ENCODE measurements at places on chromosomes 6 and 20. TPM values are rescaled to one million over a fixed set of nuclear protein-coding genes. Genes with fewer than 3 reads are reported as not detected.

TP53TG5 gene
- not detected for total RNA-seq

GRCh38 chr6:16802071-16802470, 40.8 kb upstream of the ATXN1 start:
- H3K4me3 ChIP-seq = no peak overlapping the region
- no peak for DNase-seq
- H3K27ac ChIP-seq = no peak overlapping the region
- H3K36me3 ChIP-seq = no peaks in the 10 kb centered on the region
- H3K4me1 ChIP-seq = no peaks in the 10 kb centered on the region

RIN2 gene
- 107 TPM for total RNA-seq

PANK2 gene
- 58.7 TPM for total RNA-seq

MYH7B gene
- 11.5 TPM for total RNA-seq

GRCh38 chr6:160041608-160042007, 72.7 kb downstream of the IGF2R start:
- peaks cover 15% of the 10 kb centered on the region for H3K36me3 ChIP-seq
- H3K4me1 ChIP-seq = peaks cover 3% of the 10 kb centered on the region
- DNase-seq = no peak
- H3K4me3 ChIP-seq = no peak overlapping the region
- no peak overlapping the region for H3K27ac ChIP-seq

SEL1L2 gene
- total RNA-seq = not detected

TBXT gene
- total RNA-seq = not detected
